Amygdala (tissue), 56 donors: ENCODE measurements at places on chromosomes 16 and 17.

GRCh38 chr17:16480995-16481394 is 11.0 kb downstream of the LRRC75A start:
- no peak for DNase-seq

- peak; percentile 36 for DNase-seq
Measured at GRCh38 chr16:30786115-30786935, 680 bp downstream of the ZNF629 start.

- no peak for DNase-seq
Measured at GRCh38 chr17:39939588-39940419, 12.3 kb downstream of the LRRC3C start.

DNA sequence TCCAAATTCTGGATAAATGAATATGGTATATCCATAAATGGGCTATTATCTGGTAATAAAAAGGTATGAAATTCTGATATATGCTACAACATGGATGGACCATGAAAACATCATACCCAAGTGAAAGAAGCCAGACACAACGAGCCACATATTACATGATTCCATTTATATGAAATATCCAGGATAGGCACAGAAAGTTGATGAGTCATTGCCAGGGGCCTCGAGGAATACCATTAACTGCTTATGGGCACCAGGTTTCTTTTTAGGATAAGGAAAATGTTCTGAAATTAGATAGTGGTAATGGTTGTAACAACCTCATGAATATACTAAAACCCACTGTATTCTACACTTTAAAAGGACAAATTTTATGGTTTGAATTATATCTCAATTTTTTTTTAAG is 123.2 kb downstream of the PITPNC1 start:
- DNase-seq, result no peak

- DNase-seq, result no peak
Measured at GRCh38 chr16:31243734-31244670, 15.8 kb upstream of the ITGAM start.

DNA sequence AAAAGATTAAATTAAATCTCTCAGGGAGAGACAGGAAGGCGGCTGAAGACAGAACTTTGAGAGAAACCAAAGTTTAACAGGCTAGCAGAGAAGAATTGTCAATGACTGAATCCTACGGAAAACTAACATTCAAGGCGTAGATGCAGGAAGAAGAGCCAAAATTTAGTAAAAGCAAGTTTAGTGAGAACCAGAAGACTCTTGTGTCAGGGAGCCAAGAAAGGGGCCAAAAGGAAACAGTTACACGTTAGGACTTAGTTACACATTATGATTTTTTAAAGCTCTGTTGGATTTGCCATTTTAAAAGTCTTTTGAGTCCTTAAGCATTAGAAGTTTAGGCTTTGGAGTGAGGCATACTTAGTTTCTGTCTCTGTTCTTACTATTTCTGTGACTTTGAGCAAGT is 164.6 kb downstream of the CHD9 start:
- no peak for DNase-seq

GRCh38 chr16:8623634-8624033 is 2.1 kb downstream of the METTL22 start:
- DNase-seq, result no peak

GRCh38 chr17:63631062-63631461 is 8.8 kb downstream of the MAP3K3 start:
- no peak for DNase-seq

- DNase-seq, result no peak
Measured at GRCh38 chr17:57135789-57136291, 50.8 kb downstream of the AKAP1 start.

DNA sequence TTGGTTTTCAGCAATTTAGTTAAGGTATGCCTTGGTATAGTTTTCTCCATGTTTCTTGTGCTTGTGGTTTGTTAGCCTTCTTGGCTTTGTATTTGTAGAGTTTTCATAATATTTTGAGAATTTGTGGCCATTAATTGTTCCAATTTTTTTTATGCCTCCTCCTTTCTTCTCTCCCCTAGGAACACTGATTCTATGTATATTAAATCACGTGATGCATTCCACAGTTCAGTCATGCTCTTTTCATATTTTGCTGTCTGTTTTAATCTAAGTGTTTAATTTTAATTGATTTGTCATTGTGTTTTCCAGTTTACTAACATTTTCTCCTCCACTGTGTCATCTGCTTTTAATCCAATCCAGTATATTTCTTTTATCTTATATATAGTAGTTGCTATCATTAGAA is 263.6 kb downstream of the SHISA9 start:
- no peak for DNase-seq

DNA sequence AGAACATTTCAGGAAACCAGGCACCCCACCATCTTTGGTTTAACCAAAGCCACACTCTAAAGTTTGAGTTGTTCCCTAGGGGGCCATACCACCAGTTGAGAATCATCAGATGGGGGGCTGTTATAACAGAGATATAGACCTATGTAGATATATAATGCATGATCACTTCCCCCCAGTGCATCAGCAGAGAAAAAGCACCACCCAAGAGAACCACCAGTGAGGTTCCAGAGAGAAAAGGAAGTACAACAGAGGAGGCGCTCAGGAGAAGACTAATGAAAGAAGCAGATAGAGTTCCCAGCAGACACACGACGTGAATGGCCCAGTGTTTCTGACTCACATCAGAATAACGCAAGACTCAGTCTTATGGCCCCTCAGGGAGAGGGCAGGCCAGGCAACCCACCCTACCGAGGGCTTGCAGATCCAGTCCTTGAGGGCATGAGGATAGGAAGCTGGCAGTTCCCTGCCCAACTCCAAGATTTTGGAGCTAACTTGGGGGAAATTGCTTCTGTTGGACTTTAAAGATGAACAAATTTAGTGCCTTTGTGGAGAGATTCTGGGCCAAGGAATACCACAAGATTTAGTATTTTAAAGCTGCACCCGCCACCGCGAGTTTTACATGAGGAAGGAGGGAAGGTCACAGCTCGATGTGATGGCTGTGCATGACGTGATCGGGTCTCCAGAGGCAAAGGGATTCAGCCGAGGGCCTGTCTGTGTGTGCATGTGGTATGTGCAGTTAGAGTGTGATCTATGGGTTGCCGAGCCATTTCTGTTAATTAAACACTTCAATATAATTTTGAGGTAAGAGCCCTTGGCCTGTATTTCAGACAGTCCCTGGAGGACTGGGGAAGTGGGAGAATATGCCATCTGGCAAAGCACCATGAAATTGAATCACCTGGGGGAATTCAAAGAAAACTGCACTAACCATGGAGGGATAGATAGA is 53.1 kb downstream of the AIPL1 start:
- DNase-seq, result no peak

- DNase-seq, result no peak
Measured at GRCh38 chr17:30401097-30401496, 22.4 kb downstream of the CPD start.

- DNase-seq, result no peak
Measured at GRCh38 chr17:78737332-78737731, 44.7 kb downstream of the CYTH1 start.

DNA sequence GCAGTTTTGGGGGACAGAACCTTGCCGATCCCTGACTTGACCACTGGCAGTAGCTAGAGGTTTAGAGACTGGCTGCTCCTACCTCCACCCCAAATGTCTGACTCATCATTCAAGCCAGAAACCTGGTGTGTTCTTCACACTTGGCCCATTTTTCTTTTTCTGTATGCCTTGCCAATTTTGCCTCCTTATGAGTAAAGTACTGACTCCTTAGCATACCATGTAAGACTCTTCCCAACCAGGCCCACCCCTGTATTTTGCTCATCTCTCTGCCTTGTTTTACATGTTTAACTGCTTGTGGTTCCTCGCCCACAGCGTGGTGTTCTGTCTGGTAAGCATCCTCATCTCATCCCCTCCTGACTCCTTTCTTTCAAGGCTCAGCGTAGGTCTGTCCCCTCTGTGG is 37.9 kb downstream of the NUP88 start:
- no peak for DNase-seq

DNA sequence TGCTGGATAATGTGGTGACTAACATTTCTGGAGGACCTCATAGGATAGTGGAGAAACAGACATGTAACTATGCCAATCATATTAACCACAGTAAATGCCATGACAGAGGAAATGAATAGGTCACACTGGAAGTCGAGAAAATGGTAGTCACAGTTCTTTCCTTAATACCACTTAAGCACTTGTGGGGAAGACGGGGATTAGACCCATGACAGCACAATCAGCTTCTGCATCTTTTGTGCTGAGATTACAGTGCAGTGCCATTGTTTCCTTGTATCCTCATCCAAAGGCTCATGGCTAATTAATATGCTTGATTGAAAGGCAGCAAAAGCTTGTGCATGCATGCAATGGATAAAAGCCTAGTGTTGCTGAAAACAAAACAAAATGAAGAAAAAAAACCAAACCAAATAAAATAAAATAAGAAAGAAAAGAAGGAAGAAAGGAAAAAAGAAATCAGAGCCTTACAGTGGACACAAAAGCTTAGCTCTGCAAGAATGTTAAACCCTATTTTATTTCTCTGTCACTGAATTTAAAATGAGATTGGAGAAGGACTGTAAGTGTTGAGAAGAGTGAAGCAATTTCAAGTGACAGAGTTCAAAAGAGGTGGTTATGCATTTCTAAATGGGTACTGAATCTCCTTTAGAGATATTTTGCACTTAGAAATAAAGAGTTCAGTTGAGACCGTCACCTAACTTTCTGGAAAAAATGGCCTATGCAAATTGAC is 1011.9 kb downstream of the CDH8 start:
- DNase-seq, result no peak

DNA sequence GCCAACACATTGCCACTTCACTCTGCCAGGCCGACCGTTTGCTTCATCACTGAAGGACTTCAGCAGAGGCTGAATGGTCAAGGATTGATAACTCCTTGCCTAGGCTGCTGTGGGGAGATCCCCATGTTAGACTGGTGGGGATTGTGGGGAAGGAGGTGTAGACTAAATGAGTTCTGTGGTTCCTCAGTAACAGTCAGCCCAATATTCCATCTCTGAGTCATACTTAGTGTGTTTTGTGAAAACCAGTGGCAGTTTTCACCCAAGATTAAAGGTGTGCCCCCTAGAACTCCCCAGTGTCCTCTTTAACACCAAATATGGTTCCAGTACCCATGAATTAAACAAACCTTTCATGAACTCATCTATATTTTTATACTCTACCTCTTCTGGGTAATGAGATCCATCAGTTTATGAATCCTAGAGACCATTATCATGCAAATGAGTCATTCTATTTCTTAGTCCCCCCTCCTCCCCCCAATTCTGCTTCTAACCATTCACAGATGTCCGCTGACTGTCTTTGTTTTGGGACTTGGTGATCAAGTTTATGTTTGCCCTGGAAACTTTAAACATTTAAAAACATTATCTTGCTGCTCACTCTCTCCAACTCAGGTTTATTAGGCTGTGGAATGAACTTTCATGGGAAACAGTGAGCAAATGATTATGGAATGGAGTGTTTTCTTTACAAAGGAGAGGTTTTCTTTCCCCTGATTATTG is 66.8 kb upstream of the GAS7 start:
- DNase-seq, result no peak

DNA sequence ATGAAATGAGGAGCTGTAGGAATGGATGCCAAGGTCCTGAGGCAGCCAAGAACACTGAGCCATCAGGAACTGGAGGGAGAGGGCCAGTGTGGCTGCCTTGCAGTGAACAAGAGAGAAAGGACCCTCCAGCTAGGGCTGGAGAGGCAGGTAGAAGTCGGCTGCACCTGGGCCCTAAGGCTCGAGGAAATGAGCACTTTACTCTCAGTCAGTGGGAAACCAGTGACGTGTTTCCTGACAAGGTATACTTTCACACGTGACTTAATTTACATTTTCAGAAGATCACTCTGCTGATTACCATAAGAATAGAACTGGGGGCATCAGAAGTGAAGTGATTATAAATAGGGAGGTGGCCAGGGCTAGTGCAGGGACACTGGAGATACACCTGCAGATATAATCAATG is 115.2 kb downstream of the C17orf67 start:
- no peak for DNase-seq

- no peak for DNase-seq
Measured at GRCh38 chr17:79629548-79630049, 18.7 kb upstream of the RBFOX3 start.

- DNase-seq, result no peak
Measured at GRCh38 chr17:21174713-21175112, 39.2 kb downstream of the TMEM11 start.

- no peak for DNase-seq
Measured at GRCh38 chr16:70660672-70661350, 14.5 kb downstream of the IL34 start.
